ENCODE measurements at places on chromosomes 7 and 10.

DNA sequence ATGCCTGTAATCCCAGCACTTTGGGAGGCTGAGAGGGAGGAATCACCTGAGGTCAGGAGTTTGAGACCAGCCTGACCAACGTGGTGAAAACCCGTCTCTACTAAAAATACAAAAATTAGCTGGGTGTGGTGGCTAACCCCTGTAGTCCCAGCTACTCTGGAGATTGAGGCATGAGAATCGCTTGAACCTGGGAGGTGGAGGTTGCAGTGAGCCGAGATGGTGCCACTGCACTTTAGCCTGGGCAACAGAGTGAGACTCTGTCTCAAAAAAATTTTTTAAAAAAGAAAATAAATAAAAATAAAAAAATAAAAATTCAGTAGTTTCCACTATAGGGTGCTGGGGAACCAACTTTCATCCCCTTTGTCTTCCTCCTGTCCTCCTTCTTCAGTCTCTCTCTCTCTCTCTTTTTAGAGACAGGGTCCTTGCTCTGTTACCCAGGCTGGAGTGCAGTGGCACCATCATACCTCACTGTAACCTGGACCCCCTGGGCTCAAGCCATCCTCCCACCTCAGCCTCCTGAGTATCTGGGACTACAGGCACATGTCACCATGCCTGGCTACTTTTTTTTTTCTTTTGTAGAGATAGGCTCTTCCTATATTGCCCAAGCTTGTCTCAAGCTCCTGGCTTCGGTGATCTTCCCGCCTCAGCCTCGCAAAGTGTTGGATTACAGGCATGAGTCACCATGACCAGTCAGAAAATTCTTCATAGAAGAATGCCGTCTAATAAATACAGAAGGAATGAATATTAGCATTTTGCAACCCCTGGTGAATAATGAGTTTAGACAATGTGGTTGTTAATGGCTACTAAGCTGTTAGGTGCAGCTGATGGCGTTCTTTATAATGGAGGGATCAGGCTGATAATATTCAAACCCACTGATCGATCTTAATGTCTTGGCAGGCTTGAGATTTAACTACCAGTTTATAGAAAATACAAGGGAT is 20.6 kb downstream of the RBM20 start:
- DNase-seq, result no peak

GRCh38 chr10:6195846-6196245 is 6.9 kb upstream of the PFKFB3 start:
- no peak for DNase-seq

GRCh38 chr10:43816351-43817321 is 168.0 kb upstream of the ZNF32 start:
- no peak for DNase-seq

DNA sequence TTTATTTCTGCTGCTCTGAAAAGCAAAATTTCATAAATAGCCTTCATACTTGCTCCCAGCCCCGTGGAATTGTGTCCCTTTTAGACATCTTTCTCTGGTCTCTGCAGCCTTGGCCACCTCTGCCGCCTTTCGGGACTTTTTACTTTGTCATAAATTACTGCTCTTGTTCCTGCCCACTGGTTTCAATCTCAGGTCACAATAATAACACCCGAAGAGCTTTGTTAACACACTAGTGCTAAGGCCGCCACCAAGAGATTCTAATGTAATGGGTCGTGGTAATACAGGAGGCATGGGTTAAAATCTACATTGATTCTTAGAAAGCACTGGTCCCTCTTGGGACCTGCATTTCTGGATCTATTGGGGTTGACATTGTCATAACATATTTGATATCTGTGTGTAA is 276.0 kb upstream of the VWC2 start:
- DNase-seq, result no peak

DNA sequence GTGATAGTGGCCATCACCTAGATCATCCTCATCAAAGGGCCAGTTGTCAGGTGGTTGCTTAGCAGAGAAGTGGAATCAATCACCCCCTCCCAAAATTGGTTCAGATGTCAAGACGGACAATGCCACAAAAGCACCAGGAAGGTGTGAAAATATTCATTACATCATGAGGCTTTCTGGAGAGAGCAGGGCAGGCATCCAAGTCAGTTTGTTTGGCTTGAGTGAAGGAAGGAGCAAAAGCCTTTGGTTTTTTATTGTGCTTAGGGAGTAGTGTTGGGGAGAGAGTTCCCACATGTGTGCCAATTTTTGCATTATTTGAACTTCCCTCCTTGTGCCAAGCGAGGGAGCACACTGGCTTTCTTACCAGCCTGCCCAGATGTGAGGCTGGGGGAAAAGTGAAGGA is 1082.9 kb downstream of the LRMDA start:
- DNase-seq, result no peak

DNA sequence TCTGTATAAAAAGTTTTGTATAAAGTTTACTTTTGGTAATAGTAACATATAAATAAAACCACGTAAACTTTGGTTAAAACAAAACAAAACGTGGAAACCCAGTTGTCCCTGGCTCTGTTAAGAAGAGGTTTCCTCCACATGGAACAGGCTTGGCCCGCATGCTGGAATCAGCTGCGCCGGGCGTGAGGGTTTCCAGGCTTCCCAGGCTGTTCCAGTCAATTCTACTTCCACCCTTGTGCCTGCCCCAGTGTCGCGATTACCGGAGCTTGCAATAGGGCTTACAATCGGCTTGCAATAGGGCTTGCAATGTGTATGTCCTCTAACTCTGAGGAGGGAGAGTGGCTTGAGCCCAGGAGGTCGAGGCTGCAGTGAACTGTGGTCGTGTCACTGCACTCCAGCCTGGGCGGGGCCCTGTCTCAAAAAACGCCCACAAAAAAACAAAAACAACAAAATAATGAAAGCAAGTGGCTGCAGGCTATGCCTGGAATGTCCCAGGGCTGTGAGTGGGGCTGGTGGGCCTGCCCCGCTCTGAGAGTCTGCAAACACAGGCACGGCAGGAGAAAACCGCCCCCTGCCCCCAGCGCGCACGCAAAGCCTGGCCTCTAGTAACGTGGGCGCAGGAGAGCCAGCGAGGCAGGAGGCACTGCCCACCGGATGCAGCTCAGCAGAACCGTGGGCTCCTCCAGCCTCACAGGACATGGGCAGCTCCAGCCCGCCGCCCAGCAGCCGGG is 16.3 kb downstream of the CYP2W1 start:
- no peak for DNase-seq

DNA sequence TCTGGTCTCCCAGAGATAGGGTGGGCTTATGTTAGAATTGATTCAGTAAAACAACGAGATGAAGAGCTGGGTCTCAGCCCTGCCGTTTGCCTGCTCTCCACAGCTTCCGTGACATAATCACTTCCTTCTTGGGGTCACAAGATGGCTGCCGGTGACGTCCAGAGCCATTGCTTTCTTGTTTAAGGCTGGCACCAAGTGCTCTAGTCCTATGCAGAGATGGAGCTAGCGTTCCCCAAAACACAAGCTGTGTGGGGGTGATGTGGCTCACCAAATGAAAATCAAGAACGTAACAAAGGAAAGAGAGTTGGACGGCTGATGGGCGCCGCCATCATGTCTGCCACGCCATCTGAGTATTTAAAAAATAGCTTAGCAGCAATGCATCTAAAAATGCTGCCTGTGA is 296.1 kb downstream of the CAMK1D start:
- no peak for DNase-seq

- DNase-seq, result no peak
These were observed 12.2 kb downstream of the KCNMA1 start for GRCh38 chr10:77625379-77625778.

GRCh38 chr10:22345301-22346095 is at the start of gene SPAG6:
TSS of gene SPAG6 (plus strand) at chr10:22345496. CDS start at chr10:22345612, 116 bp downstream.
- DNase-seq, result no peak

- no peak for DNase-seq
These were observed 25.7 kb downstream of the TMEM176A start for GRCh38 chr7:150826061-150826849.

- DNase-seq, result no peak
These were observed 91.6 kb downstream of the WDR37 start for GRCh38 chr10:1147810-1148209.

GRCh38 chr10:118447478-118448270 is 105.5 kb upstream of the FAM204A start:
- DNase-seq, result no peak

DNA sequence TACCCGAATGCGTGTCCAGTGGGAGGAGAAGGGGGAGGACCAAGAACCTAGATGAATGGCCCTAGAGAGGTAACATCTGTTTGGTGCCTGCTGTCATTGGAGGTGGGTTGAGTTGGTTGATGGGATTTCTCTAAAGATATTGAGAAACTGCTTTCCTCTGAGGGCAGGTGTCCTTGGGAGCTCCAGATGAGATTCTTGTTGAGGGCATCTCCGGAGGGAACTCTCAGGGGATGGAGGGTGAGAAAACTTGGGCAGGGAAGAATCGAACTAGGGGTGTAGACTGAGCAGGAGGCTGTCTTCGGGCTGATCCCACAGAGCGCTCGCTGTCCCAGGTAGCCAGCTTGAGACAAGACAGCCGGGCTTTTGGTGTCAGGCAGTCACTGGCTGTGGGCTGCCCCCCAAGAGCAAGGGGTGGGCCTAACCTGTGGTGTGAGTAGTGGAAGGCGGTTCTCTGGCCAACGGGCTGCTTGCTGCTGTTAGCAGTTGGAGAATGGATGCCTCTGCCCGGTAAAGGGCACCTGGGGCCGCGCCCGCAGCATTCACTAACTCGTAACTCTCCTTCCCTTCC is 3.7 kb downstream of the IRF5 start:
- no peak for DNase-seq

- DNase-seq, result no peak
These were observed 45.4 kb downstream of the CACNB2 start for GRCh38 chr10:18185621-18186020.

DNA sequence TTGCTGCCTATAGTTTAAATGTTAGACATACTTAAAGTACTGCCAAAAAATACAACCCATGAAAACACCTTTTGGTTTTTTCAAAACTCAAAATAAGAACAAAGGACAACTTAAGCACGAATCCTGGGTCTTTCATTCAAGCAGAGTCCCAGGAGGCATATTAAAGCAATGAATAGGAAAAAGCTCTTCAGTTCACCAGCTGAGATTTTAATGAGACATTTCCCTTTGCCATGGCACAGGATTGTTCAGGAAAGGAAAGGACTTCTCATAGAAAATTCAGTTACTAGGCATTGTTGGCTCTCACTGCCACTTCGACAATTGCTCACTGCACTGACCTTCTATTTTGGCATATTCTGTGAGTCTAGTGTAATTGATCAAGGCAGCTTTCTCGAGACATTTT is 133.5 kb upstream of the FEZF1 start:
- DNase-seq, result no peak

DNA sequence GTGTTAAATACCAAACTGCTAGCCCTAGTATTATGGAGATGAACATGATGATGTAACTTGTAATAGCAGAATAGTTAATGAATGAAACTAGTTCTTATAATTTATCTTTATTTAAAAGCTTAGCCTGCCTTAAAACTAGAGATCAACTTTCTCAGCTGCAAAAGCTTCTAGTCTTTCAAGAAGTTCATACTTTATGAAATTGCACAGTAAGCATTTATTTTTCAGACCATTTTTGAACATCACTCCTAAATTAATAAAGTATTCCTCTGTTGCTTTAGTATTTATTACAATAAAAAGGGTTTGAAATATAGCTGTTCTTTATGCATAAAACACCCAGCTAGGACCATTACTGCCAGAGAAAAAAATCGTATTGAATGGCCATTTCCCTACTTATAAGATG is 33.2 kb downstream of the SIRT1 start:
- no peak for DNase-seq

DNA sequence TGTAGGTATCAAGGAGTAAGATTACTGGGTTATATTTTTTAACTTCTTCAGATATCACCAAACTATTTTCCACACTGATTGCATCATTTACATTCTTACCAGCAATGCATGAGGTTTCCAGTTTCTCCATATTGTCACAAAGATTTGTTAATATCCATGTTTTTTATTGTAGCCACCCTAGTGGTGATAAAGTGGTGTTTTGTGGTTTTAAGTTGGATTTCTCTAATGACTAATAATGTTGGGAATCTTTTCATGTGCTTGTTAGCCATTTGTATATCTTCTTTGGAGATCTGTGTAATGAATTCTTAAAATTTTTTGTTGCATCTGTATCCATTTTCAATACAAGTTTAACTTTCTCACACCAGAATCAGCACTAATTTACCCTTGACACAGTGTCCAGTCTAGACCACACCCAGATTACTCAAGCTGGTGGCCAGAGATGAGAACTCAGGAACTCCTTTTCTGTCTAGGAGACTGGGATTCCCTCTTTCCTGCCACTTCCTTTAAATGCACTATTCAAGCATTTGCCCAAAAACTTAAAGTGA is 67.0 kb upstream of the PLXDC2 start:
- DNase-seq, result no peak

GRCh38 chr10:33150889-33151288 is 183.6 kb downstream of the NRP1 start:
- no peak for DNase-seq

DNA sequence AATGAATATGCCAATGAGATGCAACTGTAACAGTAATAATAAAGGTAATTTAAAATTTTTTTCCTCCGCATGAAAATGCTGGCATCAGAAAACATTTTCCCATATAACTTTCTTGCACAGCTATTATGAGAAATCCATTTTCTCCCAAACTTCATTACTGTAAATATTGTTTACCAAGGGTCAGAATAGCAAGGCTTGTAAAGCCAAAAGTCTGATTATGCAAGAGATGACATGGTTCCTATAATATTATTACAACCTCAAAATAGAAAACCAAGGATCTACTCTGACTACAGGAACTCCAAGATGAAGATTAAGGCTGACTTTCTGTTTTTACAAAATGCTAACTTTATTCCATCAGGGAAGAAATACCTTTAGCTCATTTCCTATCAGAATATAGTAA is 162.7 kb upstream of the CDK1 start:
- DNase-seq, result no peak

DNA sequence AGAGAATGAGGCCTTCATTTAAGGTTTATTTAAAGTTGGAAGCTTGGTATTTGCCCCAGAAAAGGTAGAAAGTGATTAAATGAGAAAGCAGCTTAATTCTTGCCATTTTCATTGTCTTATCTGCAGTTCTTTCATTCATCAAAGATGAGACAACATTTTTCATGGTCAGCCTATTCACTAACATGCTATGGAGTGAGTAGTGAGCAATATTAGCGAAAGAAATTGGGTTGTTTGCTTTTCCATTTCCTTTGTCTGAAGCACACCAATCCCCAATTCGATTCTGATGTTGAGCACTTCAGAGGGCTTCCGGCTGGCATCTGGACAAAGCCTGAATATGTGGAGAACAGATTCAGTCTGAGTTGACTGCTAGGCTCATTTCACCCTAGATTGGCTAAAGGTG is 317.2 kb downstream of the BBS9 start:
- no peak for DNase-seq

DNA sequence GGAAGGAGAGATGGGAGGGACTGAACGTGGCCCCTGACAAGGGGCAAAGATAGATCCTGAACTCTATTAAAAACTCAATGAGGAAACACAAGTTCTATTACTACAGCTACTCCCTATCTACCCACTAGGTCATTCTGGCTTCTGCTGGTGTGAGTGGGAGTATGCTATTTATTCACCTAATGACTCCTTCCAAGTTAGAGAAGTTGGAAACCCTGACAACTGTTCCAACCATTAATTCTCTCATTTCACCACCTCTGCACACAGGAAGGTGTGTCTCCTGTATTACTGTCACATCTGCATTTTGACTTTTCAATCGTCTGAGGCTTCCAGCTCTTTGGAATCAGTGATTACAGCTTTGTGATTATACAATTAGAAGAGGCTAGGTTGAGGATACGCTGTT is 169.4 kb upstream of the ADO start:
- DNase-seq, result no peak

Measured in esophagus squamous epithelium (tissue), 5 donors.